ENCODE measurements at places on chromosomes 1 and 21. TPM values are rescaled to one million over a fixed set of nuclear protein-coding genes. Genes with fewer than 3 reads are reported as not detected.

GRCh38 chr1:42680921-42681683 is 1.1 kb upstream of the YBX1 start:
- no peak for ATAC-seq

GRCh38 chr1:79151006-79151796 is 144.7 kb upstream of the ADGRL4 start:
- no peak for ATAC-seq

GRCh38 chr21:26457817-26458216 is 115.3 kb downstream of the CYYR1 start:
- no peak for ATAC-seq

The ASCL5 gene
- total RNA-seq, result 0.19 TPM

DNA sequence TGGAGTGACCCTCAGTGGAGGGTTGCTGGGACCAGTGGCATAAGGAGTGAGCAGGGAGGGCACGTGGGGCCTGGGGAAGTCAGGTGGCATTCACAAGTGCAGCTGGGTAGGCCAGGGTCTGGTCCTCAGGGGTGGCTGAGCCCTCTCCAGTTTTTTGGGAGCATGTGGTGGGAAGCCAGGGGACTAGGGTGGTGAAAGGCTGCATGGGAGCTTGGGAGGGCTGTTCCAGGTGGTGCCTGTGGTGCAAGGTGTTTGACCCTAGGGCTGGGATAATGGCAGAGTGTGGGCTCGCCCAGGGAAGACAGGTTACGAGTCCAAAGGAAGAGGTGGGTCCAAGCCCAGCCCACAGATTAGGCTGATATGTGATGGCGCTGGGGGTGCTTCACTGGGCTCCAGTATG is 30.5 kb downstream of the MAN1C1 start:
- no peak for ATAC-seq

DNA sequence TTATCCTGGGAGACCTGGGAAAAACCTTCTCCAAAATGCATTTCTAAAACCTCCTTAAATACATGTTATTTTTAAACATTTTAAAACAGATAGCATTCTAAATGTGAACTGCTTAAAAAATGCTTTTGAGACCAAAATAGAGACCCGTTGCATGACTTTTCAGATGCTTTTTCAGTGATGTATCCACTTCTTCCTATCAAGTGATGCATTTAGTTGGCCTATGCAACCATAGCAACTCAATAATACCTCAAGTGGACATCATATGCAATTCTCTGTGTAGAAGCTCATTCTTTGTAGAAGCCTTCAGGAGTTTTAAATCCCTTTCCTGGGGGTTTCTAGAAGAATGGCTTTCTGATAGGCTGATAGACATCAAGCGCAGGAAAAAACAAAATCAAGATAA is 94.5 kb upstream of the RAVER2 start:
- ATAC-seq, result no peak

- ATAC-seq, result no peak
Observed at GRCh38 chr1:156929596-156930238, 9.3 kb downstream of the LRRC71 start.

DNA sequence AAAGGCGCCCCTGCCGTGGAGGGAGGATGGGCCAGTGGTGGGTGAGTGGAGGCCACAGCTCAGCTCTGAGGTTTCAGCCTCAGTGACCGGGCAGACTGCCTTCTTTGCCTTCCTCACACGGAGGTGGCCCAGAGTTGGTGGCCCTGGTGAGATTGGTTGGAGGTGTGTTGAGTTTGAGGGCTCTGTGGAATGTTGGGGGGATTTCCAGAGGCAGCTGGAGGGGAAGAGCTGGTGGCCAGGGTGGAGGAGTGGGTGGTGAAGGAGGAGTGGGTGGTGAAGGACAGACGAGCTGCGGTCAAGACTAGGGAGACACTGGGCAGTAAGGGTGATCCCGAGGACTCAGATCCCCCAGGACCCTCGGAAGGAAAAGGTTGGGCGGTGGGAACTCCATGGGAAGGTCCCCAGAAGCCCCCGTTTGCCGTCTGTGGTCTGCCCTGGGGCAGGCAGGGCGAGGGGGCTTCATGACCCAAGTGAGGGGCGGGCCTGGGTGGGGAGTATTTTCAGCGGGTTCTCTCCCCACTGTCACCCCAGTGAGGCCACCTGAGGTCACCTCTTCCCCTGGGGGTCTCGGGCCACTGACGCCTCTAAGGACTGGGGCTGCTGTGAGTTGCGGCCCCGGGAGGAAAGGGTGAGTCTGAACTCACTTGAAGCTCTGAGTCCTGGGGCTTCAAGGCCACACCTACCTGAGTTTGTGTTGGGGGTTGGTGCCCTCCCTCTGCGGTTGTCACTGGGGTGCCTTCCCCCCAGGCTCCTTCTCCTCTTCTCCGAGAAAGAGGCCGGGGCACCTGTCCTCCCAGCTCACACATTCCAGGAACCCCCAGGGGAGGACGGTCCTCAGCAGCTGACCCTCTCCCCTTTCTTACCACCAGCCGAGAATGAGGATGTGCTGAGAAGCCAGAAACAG is 22.7 kb upstream of the PIK3CD start:
- peak; percentile 64 for ATAC-seq

DNA sequence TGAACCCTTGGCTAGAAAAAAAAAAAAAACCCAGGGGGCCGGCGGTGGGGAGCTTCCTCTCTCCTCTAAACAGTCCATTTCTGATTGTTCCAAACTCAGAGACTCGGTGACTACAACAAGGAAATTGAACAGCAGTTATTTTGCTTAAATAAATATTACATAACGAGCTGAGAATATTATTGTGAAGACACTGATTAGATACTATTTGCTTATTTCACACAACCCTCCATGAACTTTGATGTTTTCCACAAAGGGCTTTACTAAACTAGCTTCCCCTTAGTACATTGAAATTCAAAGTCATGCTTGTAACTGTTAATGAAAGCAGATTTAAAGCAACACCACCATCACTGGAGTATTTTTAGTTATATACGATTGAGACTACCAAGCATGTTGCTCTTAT is at the start of gene CFHR5:
CFHR5 (plus strand) TSS at position 279 of the 400 bp plus-strand sequence; CDS start at position 388, 109 bp downstream.
- ATAC-seq, result no peak

The PHTF1 gene
- 24.8 TPM for total RNA-seq

DNA sequence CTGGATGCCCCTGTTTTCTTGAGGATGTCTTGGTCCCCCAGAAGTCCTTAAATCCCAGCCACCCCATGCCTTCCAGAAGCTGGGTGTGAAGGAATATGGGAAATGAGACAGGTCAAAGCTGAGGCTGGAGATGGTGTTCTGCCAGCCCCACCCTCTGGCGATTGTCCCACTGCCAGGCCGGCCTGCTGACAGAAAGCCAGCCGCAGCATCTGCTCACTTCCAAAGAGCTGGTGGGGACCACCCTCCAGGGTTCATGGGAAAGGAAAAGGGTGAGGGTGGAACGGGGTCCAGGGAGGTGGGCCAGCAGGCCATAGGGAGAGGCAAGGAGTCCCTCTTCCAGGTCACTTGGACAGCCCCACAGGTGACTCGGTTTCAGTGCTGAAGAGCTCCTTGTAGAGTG is 1.9 kb upstream of the LINGO4 start:
- ATAC-seq, result no peak

DNA sequence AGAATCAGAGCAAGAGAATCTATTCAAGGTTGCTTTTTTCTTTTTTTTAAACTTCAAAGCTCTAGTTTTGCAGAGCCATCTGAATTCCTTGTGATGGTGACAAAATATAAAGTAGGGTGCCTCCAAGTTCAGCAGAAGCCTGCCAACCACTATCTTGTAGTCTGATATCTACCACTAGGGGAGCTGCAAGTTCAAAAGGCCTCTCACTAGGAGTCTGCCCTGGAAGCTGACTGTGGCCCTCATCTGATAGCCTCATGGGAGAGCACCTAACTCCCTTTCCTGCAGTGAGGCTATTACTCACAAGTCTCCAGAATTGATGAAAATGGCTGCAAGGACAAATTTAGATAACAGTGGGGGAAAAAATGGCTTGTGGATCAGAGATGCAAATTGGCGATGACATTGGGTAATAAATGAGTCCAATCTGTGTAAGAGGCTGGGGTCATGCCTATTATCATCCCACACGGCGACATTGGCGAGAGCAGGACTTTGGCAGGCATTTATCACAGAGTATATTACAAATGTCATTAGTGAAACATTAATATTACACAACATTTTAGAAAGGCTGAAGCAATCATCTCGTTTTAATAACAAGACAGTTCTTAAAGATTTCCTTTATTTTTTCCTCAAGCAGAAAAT is 10.7 kb upstream of the ZP4 start:
- no peak for ATAC-seq

DNA sequence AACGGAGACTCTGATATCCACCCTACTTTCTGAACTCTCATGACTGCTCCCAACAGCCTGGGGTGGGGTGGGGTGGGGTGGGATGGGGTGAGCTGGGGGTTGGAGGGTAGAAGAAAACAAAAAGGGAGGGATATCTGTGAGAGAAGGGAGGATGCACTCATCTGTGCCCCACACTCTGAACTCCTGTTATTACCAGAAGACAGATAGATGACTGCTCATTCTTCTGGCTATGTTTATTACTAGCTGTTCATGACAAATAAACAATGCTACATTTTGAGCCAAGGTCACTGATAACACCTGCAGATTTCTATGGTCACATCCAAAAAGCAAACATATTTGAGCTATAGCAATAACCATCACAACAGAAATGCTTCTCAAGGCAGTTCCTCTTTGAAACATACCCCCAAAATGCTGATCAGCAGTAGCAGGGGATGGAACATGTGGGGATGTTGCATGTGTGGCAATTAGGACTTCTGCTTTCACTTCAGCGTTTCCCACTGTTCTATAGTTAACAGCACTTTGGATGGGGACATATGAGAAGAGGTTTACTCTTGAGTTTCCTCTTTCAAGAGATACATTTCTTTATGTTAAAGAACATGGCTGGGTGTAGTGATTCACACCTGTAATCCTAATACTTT is 43.3 kb downstream of the GPR3 start:
- ATAC-seq, result no peak

Measured in activated T-helper 17 cell treated with anti-CD3 and anti-CD28 coated beads, Interleukin-2, amount 50 U/mL, for 72 hours (primary cell).